Stimulated activated CD8-positive, alpha-beta memory T cell treated with anti-CD3 and anti-CD28 coated beads, Interleukin-4, amount 100 ng/mL, for 24 hours (primary cell): ENCODE measurements at places on chromosomes 2 and 18.

- no peak for DNase-seq
These were observed 26.4 kb downstream of the RTP5 start for GRCh38 chr2:241895712-241896641.

GRCh38 chr18:77105028-77105427 is 27.6 kb downstream of the MBP start:
- no peak for DNase-seq

DNA sequence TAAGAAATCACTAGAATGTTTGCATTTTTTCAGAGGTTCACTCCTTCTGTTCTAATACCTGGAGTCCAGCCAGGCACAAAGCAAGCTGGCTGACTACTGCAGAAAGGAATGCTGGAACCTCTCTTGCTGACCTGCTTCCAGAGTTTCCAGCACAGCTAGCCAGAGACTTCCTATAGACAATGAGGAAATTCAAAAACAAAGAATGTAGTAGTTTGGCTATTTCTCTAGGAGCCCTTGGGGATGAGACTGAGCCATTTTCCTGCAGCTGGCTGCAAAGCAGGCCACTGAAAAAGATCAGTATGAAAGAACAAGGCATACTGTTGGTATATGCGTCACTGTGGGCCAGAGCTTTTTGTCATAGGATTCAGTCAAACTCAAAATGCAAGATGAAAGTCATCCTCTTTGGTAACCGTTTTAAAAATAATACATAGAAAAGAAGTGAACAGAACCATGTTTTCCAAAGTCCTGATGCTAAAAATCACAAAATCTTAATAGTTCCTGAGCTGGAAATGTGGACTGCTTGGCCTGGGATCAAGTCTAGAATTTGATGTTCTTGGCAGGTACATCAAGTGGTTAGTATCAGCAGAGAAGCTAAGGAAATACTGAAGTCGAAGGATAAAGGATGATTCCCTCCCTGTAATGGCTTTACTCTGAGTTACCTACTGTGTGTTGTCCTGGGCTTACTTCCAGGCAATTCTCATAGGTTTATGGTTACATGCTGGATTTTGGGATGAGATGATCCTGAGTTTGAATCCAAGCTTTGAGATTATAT is 9.0 kb upstream of the DSEL start:
- DNase-seq: no peak

- DNase-seq: no peak
These were observed 278.8 kb upstream of the SESTD1 start for GRCh38 chr2:179543361-179543901.

DNA sequence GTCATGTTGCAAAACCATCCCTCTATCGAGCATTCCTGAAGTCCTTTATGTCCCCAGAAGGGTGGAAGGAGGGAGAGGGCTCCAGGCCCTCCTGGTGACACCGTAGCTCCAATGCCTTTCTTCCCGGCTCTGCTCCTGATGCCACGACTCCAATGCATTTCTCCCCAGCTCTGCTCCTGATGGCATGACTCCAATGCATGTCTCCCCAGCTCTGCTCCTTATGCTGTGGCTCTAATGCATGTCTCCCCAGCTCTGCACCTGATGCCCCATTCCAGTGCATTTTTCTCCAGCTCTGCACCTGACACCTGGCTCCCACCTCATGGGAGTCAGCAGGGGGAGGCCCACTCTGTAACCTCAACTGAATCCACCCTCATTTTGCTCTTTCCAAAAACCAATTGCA is 153.0 kb upstream of the SALL3 start:
- no peak for DNase-seq

DNA sequence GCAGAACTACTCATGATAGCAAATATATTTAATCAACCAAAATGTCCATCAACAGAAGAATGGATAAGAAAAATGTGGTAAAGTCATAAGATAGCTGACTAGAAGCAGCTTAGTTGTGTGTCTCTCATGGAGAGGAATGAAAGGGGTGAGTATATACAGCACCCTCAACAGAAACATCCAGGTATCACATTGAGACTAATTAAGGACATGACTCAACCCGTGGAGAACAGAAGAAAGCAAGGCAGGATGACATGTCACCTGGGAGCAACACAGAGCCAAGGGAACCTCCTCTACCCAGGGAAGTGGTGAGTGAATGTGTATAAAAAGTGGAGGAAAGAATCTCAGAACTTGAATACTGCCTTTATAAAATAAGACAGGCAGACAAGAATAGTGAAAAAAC is 1695.0 kb upstream of the CELF4 start:
- no peak for DNase-seq

DNA sequence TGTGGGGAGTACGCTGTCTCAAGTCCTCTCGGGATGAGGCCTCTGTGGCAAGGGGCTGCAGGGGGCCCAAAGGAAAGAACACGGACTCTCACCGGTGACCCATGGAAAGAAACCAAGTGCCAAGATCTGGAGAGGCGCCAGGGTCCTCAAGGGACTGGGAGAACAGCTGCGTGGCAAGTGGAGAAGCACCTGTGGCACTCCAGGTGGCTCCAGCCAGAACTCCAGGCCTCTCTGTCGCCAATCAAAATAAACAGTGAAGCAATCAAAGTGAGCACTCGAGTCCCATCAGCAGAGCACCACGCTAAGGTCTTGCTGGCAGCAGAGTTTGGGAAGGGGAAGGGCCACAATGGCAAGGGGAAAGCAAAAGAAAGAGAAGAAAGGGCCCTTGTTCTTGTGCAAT is 54.7 kb downstream of the BCL2 start:
- DNase-seq: no peak

- DNase-seq: no peak
These were observed 235.0 kb downstream of the SUCLG1 start for GRCh38 chr2:84224121-84224520.

DNA sequence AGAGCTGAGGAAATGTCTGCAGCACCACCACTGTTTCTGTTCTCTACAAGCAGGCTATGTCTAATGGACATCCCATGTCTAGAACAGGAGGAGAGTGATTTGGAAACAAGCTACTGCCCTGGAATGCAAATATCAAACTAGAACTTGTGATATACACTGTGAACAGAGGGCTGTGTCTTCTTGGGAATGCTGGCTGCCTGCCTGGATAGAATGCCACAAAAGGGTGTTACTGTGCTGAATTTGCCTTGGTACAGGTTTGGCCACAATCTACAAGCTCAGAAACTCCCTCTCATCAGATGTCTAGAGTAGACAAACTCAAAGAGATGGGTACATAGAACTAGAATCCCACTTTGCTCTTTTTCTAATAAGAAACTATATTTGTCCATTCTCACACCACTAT is 170.5 kb downstream of the NYAP2 start:
- no peak for DNase-seq

GRCh38 chr2:205685314-205686055 is 3.2 kb downstream of the NRP2 start:
- no peak for DNase-seq

GRCh38 chr2:121890041-121890440 is 134.6 kb downstream of the TSN start:
- no peak for DNase-seq

DNA sequence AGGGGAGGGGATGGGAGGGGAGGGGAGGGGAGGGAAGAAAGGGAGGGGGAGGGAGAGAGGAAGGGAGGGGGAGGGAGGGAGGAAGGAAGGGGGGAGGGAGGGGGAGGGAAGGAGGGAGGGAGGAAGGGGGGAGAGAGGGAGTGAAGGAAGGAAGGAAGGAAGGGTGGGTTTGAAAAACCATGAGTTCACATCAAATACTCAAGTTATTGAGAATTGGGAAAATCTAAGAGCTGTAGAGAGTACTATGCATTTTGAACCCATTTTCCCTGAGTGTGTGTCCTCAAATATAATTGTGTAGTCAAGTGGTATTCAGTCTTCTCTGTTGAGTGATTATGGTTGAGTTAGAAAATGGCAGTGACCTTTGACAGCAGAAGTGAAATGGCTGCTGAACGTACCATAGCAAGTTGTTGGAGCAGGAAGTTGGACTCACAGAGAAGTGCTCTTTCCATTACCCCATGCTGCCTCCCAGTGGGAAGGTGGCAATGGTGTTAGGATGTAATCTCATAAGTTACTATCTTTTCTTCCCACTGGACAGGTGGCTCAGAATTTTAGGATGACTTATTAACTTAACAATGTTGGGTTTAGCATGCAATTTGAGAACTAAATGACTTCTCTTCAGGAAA is 214.6 kb downstream of the SETBP1 start:
- peak; percentile 18 for DNase-seq

GRCh38 chr2:70712916-70713315 is 55.1 kb downstream of the ADD2 start:
- DNase-seq: no peak

DNA sequence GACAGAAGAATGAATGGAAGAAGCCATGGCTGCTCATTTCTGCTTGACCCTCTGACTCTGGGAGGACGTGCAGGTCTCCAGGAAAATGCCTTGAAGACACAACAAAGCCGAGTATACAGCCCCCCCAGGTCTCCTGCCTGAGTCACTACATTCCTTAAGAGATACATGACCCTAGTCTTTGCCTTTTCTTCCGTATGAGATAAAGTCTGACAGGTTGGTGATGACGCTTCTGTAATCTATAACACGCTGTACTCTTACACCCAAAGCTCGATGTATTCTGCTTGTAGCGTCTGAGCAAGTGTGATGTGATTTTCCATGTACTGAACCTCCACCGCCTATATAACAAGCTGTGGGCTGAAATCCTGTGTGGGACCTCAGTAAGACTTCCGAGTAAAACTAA is 77.3 kb downstream of the KCTD1 start:
- no peak for DNase-seq

- DNase-seq: no peak
These were observed 16.6 kb downstream of the CFLAR start for GRCh38 chr2:201132518-201132917.

DNA sequence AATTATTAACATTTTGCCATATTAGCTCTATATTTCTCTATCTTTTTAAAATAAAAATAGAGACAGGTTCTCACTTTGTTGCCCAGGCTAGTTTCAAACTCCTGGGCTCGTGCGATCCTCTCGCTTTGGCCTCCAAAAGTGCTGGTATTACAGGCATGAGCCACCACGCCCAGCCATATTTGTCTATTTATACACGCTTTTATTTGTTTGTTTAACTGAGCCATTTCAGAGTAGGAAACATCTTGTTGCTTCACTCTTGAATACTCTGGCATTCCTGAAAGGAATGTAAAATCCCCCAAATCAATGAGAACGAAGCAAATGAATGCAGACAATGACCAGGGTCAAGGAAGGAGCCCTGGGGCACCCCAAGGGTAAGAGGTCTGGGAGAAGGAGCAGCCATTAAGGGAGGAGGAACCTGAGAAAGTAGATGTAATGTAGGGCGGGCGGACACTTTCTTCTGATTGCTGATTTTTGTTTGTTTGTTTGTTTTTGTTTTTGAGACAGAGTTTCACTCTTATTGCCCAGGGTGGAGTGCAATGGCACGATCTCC is 31.7 kb upstream of the RAB1A start:
- DNase-seq: no peak

GRCh38 chr18:57595347-57595746 is 8.8 kb upstream of the FECH start:
- no peak for DNase-seq

DNA sequence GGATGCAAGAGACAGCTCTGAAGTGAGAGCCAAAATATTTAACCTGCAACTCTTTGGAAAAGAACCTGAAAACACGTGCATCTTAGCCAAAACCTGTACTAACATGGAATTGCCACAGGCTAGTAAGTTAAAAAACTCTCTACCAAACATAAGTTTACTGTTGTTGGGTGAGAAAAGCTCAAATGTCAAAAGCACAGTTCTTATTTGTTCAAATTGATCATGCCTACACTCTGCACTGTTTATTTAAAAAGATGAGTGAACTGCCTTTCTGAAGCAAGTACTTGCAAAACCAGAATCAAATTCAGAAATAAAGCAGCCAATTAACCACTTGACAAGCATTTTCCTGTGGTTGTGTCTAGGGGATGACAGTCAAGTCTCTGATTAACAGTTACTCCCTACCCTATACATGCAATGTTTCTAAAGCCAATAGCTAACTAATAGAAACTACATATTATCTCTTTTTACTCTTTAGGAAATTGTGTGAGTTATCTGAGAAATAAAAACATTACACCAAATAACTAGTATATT is 5.6 kb downstream of the IKZF2 start:
- no peak for DNase-seq

GRCh38 chr18:9153256-9153655 is 16.7 kb downstream of the ANKRD12 start:
- DNase-seq: no peak

GRCh38 chr2:45836316-45836715 is 184.8 kb downstream of the PRKCE start:
- no peak for DNase-seq
